ENCODE measurements at places on chromosomes 11 and 22. TPM values are rescaled to one million over a fixed set of nuclear protein-coding genes. Genes with fewer than 3 reads are reported as not detected.

DNA sequence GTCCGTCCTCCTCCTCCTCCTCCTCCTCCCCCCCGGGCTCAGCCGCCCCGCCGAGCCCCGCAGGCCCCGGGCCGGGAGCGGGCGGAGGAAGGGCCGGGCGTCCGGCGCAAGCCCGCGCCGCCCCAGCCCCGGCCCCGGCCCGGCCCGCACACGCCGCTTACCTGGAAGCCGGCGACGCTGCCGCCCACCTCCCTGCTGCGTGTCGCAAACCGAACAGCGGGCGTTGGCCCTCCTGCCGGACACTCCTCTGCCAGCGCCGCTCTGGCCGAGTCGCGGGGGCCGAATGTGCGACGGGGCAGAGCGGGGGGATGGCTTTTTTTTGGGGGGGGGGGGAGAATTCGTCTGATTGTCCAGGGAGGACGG is 1.1 kb downstream of the IGF2 start:
- peaks cover 78% of the 10 kb centered on the region for H3K27me3 ChIP-seq
- H3K4me3 ChIP-seq = peak overlapping the region; percentile 92
- no peak for DNase-seq
- H3K36me3 ChIP-seq = no peaks in the 10 kb centered on the region
- no peak overlapping the region for H3K27ac ChIP-seq
- H3K4me1 ChIP-seq = peaks cover 12% of the 10 kb centered on the region

GRCh38 chr11:114263513-114264170 is 32.6 kb upstream of the NNMT start:
- no peak overlapping the region for H3K27ac ChIP-seq
- H3K27me3 ChIP-seq = peaks cover 4% of the 10 kb centered on the region
- no peak for DNase-seq
- no peak overlapping the region for H3K4me3 ChIP-seq
- H3K4me1 ChIP-seq = no peaks in the 10 kb centered on the region

The DGCR6 gene
- total RNA-seq = 6.4 TPM

DNA sequence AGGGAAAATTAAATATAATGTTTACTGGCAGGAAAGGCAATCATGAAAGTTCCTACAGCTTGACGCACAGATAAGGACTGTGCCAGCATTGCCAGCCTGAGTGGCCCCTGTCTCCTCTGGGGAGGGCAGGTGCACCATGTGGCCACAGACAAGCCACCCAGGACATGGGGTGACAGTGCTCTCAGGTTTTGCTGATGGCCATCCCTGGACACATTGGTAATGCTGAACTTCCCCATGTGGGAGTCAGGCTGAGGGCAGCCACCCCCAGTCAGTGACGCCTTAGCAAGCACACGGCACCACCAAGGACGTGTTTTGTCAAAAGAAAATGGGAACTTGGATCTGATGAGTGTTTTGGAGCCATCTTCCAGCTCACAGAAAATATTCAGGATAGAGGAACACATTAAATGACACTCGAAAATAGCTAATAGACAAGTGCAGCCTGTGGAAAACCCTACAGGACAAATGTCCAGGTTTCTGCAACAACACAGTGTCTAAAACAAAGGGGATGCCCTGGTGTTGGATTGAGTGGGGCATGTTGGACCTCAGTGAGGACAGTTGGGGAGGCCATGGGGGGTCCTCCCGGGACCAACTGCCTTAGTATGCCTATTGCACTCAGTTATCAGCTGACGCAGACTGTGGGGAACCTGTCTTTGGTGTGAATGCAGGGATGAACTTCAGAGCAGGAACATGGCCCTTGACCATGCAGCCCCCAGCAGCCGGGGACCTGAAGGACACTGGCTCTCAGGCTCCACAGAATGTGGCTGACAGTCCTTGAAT is 1450.5 kb downstream of the BRD1 start:
- H3K36me3 ChIP-seq = no peaks in the 10 kb centered on the region
- H3K4me3 ChIP-seq = no peak overlapping the region
- H3K27ac ChIP-seq = no peak overlapping the region
- no peaks in the 10 kb centered on the region for H3K4me1 ChIP-seq
- H3K27me3 ChIP-seq = peaks cover 10% of the 10 kb centered on the region

The COA4 gene
- 62.4 TPM for total RNA-seq

The MS4A6A gene
- 2.6 TPM for total RNA-seq

The OR4D5 gene
- not detected for total RNA-seq

The OR51E2 gene
- not detected for total RNA-seq

The RIMBP3C gene
- total RNA-seq = 3.5 TPM

The OR56A1 gene
- total RNA-seq = not detected

- DNase-seq = no peak
- no peaks in the 10 kb centered on the region for H3K36me3 ChIP-seq
- H3K27me3 ChIP-seq = no peaks in the 10 kb centered on the region
These were observed 577.4 kb upstream of the LUZP2 start for GRCh38 chr11:23919455-23919854.

DNA sequence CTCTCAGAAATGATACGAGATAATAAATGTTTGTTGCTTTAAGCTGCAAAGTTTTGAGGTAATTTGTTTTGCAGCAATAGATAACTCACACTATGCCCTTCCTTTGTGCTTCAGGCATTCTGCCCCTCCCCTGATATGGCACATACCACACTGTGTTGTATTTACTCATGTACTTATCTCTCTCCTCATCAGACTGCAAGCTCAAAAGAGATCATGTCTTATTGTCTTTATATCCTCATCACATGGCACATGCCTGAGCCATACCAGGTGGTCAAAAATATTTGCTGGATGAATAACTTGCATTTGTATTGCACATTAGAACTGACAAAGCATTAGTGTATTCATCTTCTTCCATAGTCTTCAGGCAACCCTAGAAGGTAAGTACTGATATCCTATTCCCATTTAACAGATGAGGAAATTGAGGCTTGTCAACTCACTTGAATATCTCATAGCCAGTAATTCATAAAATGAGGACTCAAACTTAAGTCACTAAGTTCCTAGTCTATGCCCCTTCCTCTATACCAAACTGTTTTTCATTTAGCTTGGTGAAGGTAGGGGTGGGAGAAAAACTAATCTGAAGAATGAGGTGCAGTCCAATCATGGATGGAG is 83.9 kb upstream of the EED start:
- no peaks in the 10 kb centered on the region for H3K4me1 ChIP-seq
- H3K4me3 ChIP-seq = no peak overlapping the region
